ENCODE measurements at places on chromosomes 12 and 14.

DNA sequence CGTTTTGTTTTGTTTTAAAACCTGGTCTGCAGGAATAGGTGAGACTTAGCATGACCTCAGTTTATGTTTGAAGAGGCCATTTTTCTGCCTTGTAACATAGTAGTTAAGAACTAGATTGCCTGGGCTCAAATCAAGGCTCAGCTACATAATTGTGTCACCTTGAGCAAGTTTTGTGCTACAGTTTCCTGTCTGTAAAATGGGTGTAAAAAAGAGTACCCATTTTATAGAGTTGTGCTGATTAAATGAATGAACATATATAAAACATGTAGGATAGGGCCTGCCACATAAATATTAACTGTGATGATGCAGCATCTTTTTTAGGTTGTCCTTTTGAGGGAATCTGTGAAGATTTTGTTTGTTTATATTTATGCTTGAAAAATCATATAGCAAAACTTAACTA, 7.2 kb downstream of the WNK1 start:
- H3K4me1 ChIP-seq, result peaks cover 27% of the 10 kb centered on the region
- H3K4me3 ChIP-seq, result no peak overlapping the region
- no peak overlapping the region for H3K27ac ChIP-seq
- DNase-seq, result no peak
- peaks cover 6% of the 10 kb centered on the region for H3K36me3 ChIP-seq

DNA sequence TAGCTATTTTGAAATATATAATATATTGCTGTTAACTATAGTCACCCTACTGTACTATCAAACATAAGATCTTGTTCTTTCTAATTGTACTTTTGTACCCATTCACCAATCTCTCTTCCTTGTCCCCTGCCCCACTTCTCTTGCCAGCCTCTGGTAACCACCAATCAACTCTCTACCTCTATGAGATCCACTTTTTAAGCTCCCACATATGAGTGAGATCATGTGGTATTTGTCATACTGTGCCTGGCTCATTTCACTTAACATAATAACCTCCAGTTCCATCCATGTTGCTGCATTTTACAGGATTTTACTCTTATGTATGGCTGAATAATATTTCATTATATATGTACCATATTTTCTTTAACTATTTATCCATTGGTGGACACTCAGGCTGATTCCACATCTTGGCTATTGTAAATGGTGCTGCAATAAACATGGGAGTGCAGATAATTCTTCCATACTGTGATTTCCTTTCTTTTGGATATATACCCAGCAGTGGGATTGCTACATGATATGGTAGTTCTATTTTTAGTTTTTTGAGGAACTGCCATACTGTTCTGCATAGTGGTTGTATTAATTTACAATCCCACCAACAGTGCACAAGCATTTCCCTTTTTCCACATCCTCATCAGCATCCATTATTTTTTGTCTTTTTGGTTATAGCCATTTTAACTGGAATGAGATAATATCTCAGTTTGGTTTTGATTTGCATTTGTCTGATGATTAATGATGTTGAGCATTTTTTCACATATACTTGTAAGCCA, 33.5 kb upstream of the SPIC start:
- no peak overlapping the region for H3K27ac ChIP-seq
- no peak for DNase-seq
- peaks cover 3% of the 10 kb centered on the region for H3K27me3 ChIP-seq

DNA sequence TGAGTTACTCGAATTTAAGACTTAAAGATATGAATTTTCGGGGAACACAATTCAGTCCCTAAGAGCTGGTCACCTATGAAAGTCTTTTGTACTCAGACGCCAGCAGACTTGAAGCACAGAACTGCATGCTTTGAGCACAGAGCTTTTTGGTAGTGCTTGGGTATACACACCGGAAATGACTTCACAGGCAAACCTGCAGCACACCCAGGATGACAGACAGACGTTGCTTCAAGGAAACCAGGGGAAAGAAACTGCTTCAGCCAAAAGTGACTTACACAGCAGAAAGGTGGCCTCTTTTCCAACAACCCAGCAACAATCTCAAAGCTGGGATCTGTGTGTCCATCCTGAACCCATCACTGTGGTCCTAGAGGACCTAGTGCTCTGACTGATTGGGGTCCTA, 975.1 kb downstream of the AACS start:
- H3K27ac ChIP-seq, result no peak overlapping the region
- no peak for DNase-seq
- H3K4me3 ChIP-seq, result no peak overlapping the region
- H3K36me3 ChIP-seq, result no peaks in the 10 kb centered on the region
- H3K4me1 ChIP-seq, result no peaks in the 10 kb centered on the region
- H3K27me3 ChIP-seq, result no peaks in the 10 kb centered on the region

DNA sequence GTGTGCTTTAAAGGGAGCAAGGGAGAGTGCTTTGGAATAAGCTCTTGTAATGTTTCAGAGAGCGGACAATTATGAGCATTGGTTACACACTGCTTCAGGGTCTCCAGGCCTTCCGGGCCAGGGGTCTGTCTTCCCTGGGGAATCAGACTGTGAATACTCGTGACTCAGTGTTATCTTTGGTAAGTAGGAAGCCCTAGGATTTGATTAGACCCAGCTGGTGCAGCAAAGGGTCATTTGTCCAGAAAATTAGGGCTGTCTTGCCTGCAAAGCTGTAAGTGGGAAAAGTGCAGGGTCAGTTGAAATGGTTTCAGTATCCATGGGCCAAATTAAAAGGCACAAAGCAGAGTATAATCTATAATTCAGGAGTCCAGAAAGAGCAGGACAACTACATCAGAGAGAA, 475.6 kb downstream of the MED13L start:
- H3K4me3 ChIP-seq, result no peak overlapping the region
- H3K4me1 ChIP-seq, result no peaks in the 10 kb centered on the region
- H3K27me3 ChIP-seq, result no peaks in the 10 kb centered on the region
- DNase-seq, result no peak

DNA sequence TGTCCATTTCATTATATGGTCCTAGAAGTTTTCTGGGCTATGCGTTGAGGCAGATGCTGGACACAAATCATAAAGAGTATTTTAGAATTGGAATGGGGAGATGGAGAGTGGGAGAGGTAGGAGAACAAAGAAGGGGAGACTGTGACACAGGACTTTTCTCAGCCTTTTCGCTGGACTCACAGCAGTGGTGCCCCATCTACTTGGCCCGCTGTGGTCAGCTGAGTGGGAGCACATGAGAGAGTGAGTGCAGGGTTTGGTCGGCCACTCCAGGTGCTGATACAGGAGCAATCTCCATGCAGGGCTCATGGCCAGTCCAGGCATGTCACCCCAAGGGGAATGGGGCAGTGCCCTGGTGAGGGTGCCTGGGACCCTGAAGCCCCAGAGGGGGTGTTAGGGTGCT, 109.0 kb downstream of the MYRFL start:
- DNase-seq, result no peak
- no peaks in the 10 kb centered on the region for H3K36me3 ChIP-seq
- H3K27me3 ChIP-seq, result no peaks in the 10 kb centered on the region
- H3K4me1 ChIP-seq, result no peaks in the 10 kb centered on the region
- no peak overlapping the region for H3K27ac ChIP-seq
- no peak overlapping the region for H3K4me3 ChIP-seq

DNA sequence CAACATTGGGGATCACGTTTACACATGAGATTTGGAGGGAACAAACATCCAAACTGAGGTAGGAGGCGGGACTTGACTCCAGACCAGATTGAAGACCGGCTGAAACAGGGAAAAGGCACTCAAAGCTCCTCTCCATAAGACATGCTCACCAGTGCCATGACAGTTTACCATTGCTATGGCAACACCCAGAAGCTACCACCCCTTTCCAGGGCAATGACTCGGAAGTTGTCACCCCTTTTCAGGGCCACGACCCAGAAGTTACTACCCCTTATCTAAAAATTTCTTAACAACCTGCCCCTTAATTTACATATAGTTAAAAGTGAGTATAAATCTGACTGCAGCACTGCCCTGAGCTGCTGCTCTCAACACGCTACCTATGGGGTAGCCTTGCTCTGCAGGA, 34.1 kb downstream of the TMEM233 start:
- no peaks in the 10 kb centered on the region for H3K4me1 ChIP-seq
- no peak overlapping the region for H3K4me3 ChIP-seq
- H3K27me3 ChIP-seq, result no peaks in the 10 kb centered on the region
- H3K27ac ChIP-seq, result no peak overlapping the region
- DNase-seq, result no peak

- no peak overlapping the region for H3K4me3 ChIP-seq
- H3K4me1 ChIP-seq, result no peaks in the 10 kb centered on the region
- no peak overlapping the region for H3K27ac ChIP-seq
- no peak for DNase-seq
These were observed 7.5 kb downstream of the REC8 start for GRCh38 chr14:24179294-24179960.

GRCh38 chr12:66398931-66399910, 96.9 kb downstream of the HELB start:
- H3K27ac ChIP-seq, result no peak overlapping the region
- no peak overlapping the region for H3K4me3 ChIP-seq
- H3K4me1 ChIP-seq, result peaks cover 3% of the 10 kb centered on the region
- H3K27me3 ChIP-seq, result peaks cover 3% of the 10 kb centered on the region
- no peaks in the 10 kb centered on the region for H3K36me3 ChIP-seq

- peaks cover 4% of the 10 kb centered on the region for H3K4me1 ChIP-seq
- H3K27me3 ChIP-seq, result peaks cover 8% of the 10 kb centered on the region
- H3K27ac ChIP-seq, result no peak overlapping the region
- DNase-seq, result peak; percentile 89
- no peaks in the 10 kb centered on the region for H3K36me3 ChIP-seq
These were observed 25.3 kb upstream of the GPR132 start for GRCh38 chr14:105090493-105091053.

GRCh38 chr12:75097003-75097402, 112.6 kb downstream of the KCNC2 start:
- no peak for DNase-seq
- no peak overlapping the region for H3K27ac ChIP-seq
- H3K36me3 ChIP-seq, result no peaks in the 10 kb centered on the region
- H3K4me1 ChIP-seq, result no peaks in the 10 kb centered on the region

DNA sequence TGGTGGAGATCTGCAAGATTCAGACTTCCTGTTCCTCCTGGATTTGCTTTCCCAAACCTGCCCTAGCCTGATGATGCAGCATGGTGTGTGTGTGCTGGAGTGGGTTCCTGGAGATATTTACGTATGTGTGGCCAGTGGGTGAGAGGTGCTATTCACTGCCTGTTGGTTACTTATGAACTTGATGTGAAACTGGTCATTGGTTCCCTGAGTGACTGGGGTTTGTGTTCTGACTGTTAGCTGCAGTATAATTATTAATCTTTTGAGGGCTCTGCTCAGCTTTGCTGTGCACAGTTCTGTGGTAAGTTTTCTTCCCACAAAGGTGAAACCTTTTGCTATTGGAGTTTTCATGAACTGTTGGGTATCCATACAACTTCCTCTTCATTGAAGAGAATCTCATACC, 541.8 kb upstream of the FBXO33 start:
- H3K27ac ChIP-seq, result no peak overlapping the region
- H3K4me3 ChIP-seq, result no peak overlapping the region
- no peaks in the 10 kb centered on the region for H3K36me3 ChIP-seq
- no peaks in the 10 kb centered on the region for H3K4me1 ChIP-seq
- no peaks in the 10 kb centered on the region for H3K27me3 ChIP-seq

- H3K27ac ChIP-seq, result no peak overlapping the region
- H3K27me3 ChIP-seq, result no peaks in the 10 kb centered on the region
- DNase-seq, result no peak
- peaks cover 44% of the 10 kb centered on the region for H3K4me1 ChIP-seq
- peaks cover 29% of the 10 kb centered on the region for H3K36me3 ChIP-seq
- no peak overlapping the region for H3K4me3 ChIP-seq
These were observed 93.3 kb downstream of the RFLNA start for GRCh38 chr12:124388038-124388671.

DNA sequence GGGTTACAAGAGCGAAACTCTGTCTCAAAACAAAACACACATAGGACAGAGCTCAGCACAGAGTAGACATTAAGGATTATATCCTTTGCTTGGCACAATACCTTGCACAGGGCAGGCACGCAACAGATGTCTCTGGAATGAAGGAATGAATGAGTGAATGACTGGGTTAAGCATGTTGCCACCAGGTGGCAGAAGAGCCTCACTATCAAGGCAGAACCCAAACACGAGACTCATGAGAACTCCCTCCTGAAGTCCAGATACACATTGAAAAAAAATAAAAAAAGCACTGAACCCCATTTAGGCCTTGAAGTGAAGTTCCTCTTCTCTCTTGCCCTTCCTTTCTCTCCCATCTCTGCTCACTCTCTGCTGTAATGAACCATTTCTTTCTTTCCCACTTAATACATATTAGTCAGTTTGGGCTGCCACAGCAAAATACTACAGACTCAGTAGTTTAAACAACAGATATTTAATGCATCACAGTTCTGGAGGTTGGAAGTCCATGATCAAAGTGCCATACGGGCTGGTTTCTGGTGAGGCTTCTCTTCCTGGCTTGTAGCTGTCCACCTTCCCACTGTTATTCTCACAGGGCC, 26.6 kb upstream of the LTA4H start:
- no peak overlapping the region for H3K27ac ChIP-seq
- no peak overlapping the region for H3K4me3 ChIP-seq
- peaks cover 19% of the 10 kb centered on the region for H3K4me1 ChIP-seq

DNA sequence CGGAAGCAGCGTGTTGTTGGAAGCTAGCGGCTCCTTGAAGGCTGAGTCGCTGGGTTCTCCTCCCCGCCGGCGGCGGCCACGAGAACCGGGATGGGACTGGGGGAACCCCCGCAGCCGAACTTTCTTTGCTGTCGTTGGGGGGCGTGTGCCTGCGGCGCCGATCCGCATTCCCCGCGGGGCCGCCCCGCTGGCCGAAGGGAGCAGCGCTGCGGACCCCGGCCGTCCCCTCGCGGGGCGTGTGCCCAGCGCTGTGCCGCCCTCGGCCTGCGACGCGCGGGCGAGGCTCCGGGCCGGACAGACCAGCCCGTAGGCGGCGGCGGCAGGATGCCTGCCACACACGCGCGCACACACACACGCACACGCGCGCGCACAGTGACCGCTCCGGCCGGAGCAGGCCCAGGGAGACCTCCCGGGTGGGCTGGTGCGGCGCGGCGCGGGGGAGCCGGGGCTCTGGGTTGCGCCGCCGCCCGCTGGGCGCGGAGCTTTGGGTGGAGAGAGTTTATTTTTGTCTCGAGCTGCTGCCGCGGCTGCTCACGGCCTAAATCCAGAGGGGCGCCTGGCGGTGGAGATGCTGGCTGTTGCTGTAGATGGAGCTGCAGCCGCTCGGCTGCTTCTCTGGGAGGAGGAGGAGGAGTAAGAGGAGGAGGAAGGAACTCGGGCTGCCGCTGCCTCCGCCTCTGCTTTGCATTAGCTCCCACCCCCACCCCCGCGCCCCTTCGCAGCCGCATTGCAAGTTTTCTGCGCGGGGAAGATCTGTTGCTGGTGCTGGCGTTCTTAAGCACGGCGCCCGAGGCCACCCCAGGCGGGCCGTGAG, at the start of gene SAMD4A:
SAMD4A (plus strand) TSS at position 719 of the 814 bp plus-strand sequence. CDS start 789 bp downstream, outside the sequence.
- H3K27me3 ChIP-seq, result peaks cover 32% of the 10 kb centered on the region
- DNase-seq, result peak; percentile 69
- H3K27ac ChIP-seq, result peak within 1 kb of the TSS; percentile 23
- H3K4me1 ChIP-seq, result peaks cover 33% of the 10 kb centered on the region
- H3K36me3 ChIP-seq, result no peaks in the 10 kb centered on the region
